Esophagus squamous epithelium (tissue), 5 donors: ENCODE measurements at places on chromosomes 5 and 9. TPM values are rescaled to one million over a fixed set of nuclear protein-coding genes. Genes with fewer than 3 reads are reported as not detected.

The NPR3 gene
- total RNA-seq = 31.3 TPM

The ENG gene
- total RNA-seq = 32.8 TPM

The SV2C gene
- 0.04 TPM for total RNA-seq

The URM1 gene
- 28.1 TPM for total RNA-seq

The SPINK4 gene
- not detected for total RNA-seq

The TSTD2 gene
- 20.0 TPM for total RNA-seq

The TMEM174 gene
- total RNA-seq = not detected

The DMRT3 gene
- 1.0 TPM for total RNA-seq

The NUDCD2 gene
- 5.9 TPM for total RNA-seq

The TXNDC15 gene
- total RNA-seq = 20.2 TPM

GRCh38 chr5:6518298-6519057 is 69.8 kb downstream of the UBE2QL1 start:
- H3K36me3 ChIP-seq = no peaks in the 10 kb centered on the region
- no peak overlapping the region for H3K4me3 ChIP-seq
- H3K27me3 ChIP-seq = no peaks in the 10 kb centered on the region
- no peaks in the 10 kb centered on the region for H3K4me1 ChIP-seq

- peaks cover 23% of the 10 kb centered on the region for H3K4me1 ChIP-seq
- H3K27ac ChIP-seq = peak overlapping the region; percentile 58
- DNase-seq = no peak
- H3K27me3 ChIP-seq = no peaks in the 10 kb centered on the region
- no peak overlapping the region for H3K4me3 ChIP-seq
- no peaks in the 10 kb centered on the region for H3K36me3 ChIP-seq
These were observed 265.7 kb upstream of the KLF4 start for GRCh38 chr9:107755246-107755645.

DNA sequence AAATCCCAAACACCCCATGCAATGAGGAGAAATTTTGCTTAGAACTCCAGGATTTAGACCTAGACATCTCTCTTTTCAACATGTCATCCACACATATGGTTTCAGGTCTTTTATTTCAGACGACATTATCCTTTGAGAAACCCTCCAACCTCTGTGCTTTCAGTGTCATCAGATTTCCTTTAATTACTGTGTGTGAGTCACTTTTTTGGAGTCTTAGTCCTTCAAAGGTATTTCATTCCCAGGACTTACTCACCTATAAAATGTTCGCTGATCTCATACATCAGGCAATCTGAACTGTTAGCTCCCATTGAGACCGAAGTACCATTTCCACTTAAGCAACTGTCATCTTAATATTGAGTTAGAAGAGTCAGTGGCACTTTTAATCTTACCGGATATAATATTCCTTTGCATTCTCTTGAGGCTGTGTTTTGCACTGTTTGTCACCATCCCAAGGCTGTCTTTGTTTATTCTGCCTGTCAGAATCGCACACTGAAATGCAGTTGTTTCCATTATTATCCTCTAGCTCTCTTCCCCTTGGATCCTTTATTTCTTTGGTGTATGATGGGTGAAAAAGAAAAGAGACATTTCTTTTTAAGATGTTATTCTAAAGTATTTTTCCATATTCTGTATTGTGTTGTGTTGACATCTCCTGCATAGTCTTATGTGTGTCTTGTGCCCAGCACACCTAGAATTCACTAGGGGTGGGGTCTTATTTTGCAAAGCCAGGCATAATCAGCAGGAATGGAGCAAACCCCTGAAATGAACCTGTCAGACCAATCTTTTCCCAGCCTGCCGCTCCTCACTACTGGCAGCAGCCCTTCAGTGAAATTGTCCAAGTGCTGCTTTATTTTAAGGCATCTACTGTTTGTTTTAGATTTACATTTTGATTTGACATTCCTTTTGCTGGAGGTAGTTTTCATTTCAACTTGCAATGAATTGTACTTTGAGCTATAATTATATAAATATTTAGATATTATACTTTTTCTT is 155.4 kb downstream of the PAM start:
- no peak overlapping the region for H3K27ac ChIP-seq
- no peaks in the 10 kb centered on the region for H3K27me3 ChIP-seq
- no peaks in the 10 kb centered on the region for H3K36me3 ChIP-seq
- no peak overlapping the region for H3K4me3 ChIP-seq
- no peak for DNase-seq

GRCh38 chr9:84742261-84742660 is 72.7 kb downstream of the NTRK2 start:
- H3K36me3 ChIP-seq = no peaks in the 10 kb centered on the region
- no peak overlapping the region for H3K4me3 ChIP-seq
- H3K27ac ChIP-seq = no peak overlapping the region
- H3K27me3 ChIP-seq = no peaks in the 10 kb centered on the region

GRCh38 chr9:137215196-137215986 is 6.6 kb downstream of the RNF208 start:
- no peaks in the 10 kb centered on the region for H3K36me3 ChIP-seq
- H3K27me3 ChIP-seq = no peaks in the 10 kb centered on the region
- no peak overlapping the region for H3K4me3 ChIP-seq
- H3K4me1 ChIP-seq = peaks cover 15% of the 10 kb centered on the region

GRCh38 chr9:134423166-134423565 is 96.9 kb downstream of the RXRA start:
- peaks cover 6% of the 10 kb centered on the region for H3K4me1 ChIP-seq
- peak overlapping the region; percentile 85 for H3K27ac ChIP-seq
- no peak overlapping the region for H3K4me3 ChIP-seq
- H3K36me3 ChIP-seq = peaks cover 29% of the 10 kb centered on the region
- no peak for DNase-seq

GRCh38 chr9:124794902-124795491 is 18.1 kb downstream of the OLFML2A start:
- H3K4me1 ChIP-seq = peaks cover 32% of the 10 kb centered on the region
- H3K27ac ChIP-seq = no peak overlapping the region
- DNase-seq = no peak
- H3K27me3 ChIP-seq = no peaks in the 10 kb centered on the region
- no peaks in the 10 kb centered on the region for H3K36me3 ChIP-seq

- no peaks in the 10 kb centered on the region for H3K4me1 ChIP-seq
- no peak for DNase-seq
- H3K27me3 ChIP-seq = no peaks in the 10 kb centered on the region
- H3K4me3 ChIP-seq = no peak overlapping the region
- no peak overlapping the region for H3K27ac ChIP-seq
These were observed 1.8 kb downstream of the GZMA start for GRCh38 chr5:55104036-55104772.

DNA sequence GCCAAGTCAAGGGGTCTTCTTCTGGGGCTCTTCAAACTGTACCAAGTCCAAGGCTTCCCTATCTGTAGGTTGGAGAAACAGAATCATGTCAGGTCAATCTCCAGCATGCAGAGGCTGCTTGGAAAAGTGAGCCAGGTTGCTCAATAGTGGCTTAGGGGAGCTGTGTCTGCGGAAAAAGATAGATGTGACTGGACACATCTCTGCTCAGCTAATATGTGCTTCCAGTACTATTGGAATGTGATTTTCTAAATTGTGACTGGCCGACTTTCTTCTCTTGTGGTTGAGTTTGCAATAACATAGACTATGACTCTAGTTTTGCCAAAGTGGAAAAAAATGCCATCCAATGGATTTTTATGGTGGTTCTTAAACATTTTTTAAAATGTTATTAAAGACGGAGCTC is 136.7 kb downstream of the BOD1 start:
- H3K36me3 ChIP-seq = no peaks in the 10 kb centered on the region
- no peaks in the 10 kb centered on the region for H3K27me3 ChIP-seq
- H3K27ac ChIP-seq = no peak overlapping the region
- no peak for DNase-seq
- no peak overlapping the region for H3K4me3 ChIP-seq

DNA sequence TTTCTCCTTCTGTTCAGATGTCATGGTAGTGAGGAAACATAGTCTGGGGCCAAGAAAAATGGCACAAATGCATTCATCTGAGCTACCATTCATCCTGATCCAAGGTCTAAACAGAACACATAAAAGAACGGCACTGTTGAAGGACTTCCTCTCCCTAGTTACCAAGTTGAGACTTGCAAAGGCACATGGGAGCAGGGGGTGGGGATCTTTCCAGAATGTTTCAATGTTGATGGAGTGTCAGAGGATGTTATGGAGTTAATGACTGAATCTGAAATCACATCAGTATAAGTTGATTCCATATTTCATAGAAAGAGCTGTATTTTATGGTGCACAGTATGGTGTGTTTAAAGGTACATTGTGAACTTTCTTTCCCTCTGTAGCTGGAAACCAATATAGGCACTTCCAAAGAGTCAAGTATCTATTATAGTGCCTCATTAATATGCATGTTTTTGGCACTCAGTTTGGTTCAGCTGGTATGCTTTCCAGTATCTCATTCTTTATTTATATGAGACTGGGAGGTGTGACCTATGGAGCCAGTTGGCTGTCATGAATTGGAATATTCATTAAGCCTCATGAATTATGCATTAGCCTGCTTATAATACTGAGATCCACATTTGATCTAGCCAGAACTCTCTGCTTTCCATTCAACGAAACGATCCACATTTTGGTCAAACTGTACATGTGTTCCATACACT is 603.0 kb downstream of the NR2F1-AS1 start:
- H3K27ac ChIP-seq = no peak overlapping the region
- no peaks in the 10 kb centered on the region for H3K4me1 ChIP-seq
- no peak overlapping the region for H3K4me3 ChIP-seq
- DNase-seq = no peak

- H3K4me3 ChIP-seq = no peak overlapping the region
- H3K27ac ChIP-seq = no peak overlapping the region
- DNase-seq = no peak
These were observed 27.7 kb downstream of the CLTA start for GRCh38 chr9:36218411-36218901.

GRCh38 chr9:116643691-116644090 is 43.4 kb upstream of the TRIM32 start:
- H3K4me3 ChIP-seq = no peak overlapping the region
- no peaks in the 10 kb centered on the region for H3K27me3 ChIP-seq
- H3K36me3 ChIP-seq = no peaks in the 10 kb centered on the region
- H3K4me1 ChIP-seq = no peaks in the 10 kb centered on the region

DNA sequence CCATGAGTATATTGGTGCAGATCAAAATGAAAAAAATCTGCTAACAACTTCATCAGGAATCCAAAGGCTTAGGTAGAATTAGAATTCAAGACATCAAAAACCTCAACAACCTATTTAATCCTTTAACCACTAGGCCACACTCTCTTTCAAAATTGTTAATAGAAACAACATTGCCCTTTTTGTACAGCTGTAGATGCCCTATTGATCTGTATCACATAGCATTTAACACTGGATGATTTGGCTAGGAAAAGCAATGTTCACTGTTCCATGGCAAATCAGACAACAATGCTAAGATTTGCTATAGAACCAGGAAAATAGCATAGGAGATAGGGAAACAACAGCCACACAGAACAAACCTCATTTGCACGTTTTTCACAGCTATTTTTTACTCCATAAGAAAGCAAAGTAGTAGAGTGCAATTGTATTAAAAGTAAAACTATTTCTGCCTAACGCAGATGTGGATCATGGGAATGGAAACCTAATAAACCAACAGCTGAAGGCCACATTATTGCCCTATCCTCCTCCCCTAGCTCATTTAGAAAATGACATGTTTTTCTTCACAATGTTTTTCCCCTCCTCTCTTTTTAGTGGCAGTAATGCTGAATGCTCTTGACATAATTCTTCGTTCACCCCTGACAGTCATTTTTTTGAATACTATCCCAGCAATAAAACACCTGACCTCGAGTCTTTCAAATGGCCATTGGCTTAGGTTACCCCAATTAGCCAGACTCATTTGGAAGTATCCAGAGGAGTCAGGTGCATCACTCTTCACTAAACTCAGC is 373.0 kb upstream of the CCNH start:
- H3K27me3 ChIP-seq = no peaks in the 10 kb centered on the region
- H3K36me3 ChIP-seq = no peaks in the 10 kb centered on the region
- H3K27ac ChIP-seq = no peak overlapping the region
- DNase-seq = no peak

DNA sequence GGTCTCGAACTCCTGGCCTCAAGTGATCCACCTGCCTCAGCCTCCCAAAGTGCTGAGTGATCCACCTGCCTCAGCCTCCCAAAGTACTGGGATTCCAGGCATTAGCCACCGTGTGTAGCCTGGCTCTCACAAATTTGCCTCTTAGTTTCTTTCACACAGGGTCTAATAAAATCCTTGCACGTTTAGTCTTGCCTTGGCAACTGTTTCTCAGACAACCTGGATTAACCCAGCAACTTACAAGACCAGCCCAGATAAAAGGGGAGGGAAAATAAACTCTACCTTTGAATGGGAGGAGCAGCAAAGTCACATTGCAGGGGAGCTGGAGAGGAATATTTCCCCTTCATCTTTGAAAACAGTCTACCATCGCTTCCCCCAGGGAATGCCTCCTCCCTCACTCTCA is 29.3 kb upstream of the GNA14 start:
- no peaks in the 10 kb centered on the region for H3K36me3 ChIP-seq
- H3K27me3 ChIP-seq = no peaks in the 10 kb centered on the region
- no peak for DNase-seq

DNA sequence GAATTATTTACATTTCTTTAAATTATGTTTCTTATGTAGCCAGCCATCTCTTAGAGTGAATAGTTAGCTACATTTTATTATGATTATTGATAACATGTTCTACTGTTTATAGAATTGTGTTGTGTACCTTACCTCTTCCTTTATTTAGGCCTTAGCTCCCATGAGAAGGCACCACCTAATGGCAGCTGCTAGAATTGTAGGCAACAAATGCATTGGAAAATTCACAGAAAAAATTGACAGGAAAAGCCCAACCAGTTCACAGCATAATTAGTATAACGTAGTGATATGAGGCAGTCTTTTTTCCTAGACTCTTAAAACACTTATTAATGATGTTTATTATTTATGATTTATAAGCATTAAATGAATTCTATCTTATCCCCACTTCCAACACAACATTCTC is 175.8 kb downstream of the WDR70 start:
- H3K27ac ChIP-seq = no peak overlapping the region
- no peak for DNase-seq
- H3K27me3 ChIP-seq = no peaks in the 10 kb centered on the region

- DNase-seq = no peak
- no peak overlapping the region for H3K4me3 ChIP-seq
- H3K27me3 ChIP-seq = no peaks in the 10 kb centered on the region
These were observed 16.3 kb downstream of the C9orf152 start for GRCh38 chr9:110191615-110192014.

DNA sequence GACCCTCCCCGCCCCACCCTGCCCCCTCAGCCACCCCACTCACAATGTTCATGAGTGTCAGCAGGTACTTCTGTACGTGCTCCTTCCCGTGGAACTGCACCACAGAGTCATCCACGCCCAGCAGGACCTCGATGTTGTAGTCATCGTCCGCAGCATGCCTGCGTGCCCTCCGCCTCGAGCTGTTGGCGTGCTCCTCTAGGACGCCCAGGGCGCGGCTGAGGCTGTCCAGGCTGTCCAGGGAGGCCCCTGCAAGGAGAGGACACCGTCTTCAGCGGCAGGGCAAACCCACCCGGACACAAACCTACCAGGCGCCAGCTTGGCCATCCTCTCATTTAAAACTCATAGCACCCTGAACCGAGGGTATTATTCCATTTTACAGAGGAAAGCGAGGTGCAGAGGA is 137.8 kb downstream of the ADAMTS2 start:
- no peak overlapping the region for H3K27ac ChIP-seq
- no peaks in the 10 kb centered on the region for H3K4me1 ChIP-seq
- no peak overlapping the region for H3K4me3 ChIP-seq

GRCh38 chr5:39606591-39606990 is 181.8 kb upstream of the DAB2 start:
- H3K27ac ChIP-seq = no peak overlapping the region
- no peaks in the 10 kb centered on the region for H3K27me3 ChIP-seq
- H3K36me3 ChIP-seq = no peaks in the 10 kb centered on the region
- no peaks in the 10 kb centered on the region for H3K4me1 ChIP-seq
- DNase-seq = no peak
